ENCODE measurements at places on chromosomes 5 and 9.

- no peak for DNase-seq
These were observed 96.7 kb downstream of the EDIL3 start for GRCh38 chr5:84287951-84288350.

DNA sequence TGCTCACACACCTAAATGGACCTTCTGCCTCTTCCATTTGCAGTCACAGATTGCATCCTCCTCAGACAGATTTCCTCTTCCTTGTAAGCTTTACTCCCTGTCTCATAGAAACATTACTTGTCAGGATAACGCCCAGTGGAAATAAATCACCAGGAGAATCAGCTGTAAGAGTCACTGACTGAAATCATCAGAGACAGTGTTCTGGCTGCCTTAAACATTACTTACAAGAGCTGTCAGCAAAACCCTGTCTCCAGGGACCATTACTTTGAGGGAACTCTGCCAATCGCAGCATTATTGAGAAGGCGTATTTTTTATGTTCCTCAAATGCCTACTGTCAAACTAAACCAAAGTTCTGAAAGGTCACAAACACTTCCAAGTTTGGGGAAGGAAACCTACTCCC is 5.9 kb downstream of the DPYSL3 start:
- no peak for DNase-seq

GRCh38 chr9:4464911-4465513 is 25.3 kb upstream of the SLC1A1 start:
- no peak for DNase-seq

DNA sequence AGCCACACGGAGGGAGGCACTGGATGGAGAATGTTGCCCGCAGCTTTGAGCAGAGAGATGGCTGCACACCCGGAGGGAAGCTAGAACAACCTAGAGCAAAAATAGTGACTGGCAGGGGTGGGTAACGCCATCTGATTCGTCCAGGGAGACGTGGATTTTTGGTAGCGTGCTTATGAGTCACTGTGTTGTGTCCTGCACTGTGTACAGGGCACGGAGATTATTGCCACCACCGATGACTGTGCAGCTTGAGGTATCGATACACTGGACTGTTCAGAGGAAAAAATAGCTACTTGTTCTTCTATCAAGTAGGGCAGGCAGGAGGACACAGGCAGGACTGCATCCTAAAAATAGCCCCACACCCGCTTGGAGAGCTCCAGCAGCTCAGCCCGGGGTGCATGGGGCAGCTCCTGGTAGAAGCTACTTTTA is 6.0 kb downstream of the UBE2QL1 start:
- no peak for DNase-seq

DNA sequence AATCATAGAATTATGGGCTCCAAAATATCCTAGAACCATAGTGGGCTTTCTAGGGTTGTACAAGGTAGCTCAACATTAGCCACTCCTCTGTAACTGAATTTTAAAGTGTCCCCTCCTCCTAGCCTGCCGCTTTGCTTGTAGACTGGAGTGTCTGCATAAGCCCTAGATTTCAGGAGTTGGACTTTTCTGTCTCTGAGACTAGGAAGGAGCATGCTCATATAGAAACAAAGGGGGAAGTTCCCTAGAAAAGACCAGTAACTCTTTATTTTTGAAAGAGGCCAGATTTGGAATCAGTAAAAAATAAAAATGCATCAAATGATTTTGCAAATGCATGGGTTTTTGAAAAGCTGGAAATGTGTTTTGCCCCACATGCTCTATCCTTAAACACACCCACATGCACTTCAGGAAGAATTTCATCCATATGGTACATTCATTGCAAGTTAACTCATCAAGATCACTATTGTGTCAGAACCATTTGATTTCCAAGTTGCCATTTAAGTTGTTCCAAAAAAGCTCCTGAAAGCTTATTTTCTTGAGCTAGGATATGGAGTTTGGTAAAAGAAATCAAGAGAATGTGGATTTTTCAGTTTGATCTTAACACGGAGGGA is 121.0 kb upstream of the NR3C1 start:
- DNase-seq = no peak

All from stimulated activated naive CD4-positive, alpha-beta T cell treated with Interleukin-2 at 50 U/mL for 16 hours (primary cell).